ENCODE measurements at places on chromosomes 2 and 18.

GRCh38 chr2:152858594-152859265 lies 140.3 kb downstream of the ARL6IP6 start:
- no peak for DNase-seq

- no peak for DNase-seq
Measured at GRCh38 chr18:45738660-45739059, 14.7 kb downstream of the SLC14A1 start.

DNA sequence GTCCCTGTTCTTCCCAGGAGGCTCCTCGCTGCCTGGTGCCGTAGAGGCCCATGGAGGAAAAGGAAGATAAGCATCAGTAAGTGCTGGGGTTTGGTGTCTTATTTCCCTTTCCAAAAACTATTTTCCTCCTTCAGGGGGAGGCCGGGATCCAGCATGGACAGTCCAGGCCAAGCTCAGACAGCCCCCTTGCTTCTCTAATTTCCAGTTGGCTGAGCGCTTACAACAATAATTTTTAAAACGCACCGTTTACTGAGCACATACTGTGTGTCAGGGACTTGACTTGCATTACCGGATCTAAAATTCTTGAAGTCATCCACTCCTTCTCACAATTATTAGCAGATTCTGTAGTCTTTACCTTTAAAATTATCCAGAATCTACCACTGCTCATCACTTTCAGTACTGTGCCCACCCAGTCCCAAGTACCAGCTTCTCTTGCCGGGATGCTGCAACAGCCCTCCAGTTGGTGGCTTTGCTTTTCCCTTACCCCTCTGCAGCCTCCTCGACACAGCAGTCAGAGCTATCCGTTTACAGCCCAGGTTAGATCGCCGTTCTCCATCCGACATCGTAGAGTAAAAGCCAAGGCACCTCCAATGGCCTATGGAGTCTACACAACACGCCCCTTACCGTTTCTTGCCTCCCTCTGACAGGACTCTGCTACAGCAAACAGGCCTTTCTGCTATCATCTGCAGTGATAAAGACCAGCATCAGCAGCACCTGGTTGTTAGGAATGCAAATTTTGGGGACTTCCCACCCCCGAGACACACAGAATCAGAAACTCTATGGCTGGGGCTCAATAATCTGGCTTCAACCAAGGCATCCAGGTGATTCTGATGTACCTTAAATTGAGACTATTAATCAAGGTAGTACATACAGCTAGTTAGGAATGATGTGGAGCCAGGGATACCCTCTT lies 75.2 kb upstream of the TSPYL6 start:
- DNase-seq = no peak

DNA sequence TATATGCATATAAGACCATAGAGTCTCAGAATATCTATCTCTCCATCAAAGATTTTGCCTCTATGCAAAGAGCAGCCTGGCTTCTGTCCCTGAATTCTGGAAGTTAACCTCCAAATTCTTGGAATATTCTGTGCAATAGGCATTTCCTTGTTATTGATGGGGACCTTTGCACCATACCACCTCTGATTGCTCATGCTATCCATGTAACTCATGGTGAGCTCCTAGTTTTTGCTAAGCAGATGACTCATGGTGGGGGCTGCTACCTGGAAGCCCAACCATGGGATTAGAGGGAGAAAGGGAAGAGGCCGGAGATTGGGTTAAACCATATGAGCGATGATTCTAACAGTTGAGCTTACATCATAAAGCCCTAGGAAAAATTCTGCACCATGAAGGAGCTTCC lies 310.2 kb upstream of the FIGN start:
- DNase-seq = no peak

DNA sequence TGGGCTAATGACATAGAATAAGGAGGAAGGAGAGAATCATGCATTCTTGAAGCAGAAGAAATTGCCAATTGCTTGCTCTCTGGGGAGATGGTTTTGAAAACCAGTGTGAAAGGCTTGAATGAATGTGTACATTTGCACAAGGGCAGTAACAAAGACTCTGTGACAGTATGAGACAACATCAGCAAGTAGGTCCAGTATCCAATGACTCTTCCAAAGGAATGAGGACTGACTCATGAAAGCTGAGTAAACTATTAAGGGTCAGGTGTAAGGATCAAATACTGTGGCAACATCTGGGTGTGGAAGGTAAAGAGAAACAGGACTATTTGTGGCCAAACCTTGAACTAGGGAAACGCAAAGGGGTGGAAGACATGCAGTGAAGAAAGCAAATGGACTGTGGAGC lies 886.0 kb upstream of the CHAC2 start:
- DNase-seq = no peak

All from activated CD8-positive, alpha-beta memory T cell treated with anti-CD3 and anti-CD28 coated beads, Interleukin-2, amount 10 ng/mL, durations not matched to agents 7 days and 5 days (primary cell).